ENCODE measurements at places on chromosomes 16 and 17.

DNA sequence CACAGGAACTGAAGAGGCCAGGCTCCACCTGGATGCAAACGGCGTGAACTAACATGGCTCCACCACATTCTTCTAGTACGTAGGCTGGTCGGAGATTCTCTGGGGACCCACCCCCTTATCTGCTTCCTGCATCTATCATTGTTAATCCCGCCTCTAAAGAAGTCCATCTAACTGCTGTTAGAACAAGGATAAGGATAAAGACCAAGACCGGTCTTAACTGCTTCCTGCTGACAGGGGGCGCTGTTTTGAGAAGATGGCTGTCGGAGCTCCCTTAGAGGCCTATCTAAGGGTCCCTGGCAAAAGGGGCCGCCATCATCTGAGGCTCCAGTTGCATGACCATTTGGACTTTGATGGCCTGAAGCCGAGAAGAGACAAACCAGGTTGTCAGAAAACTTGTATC, 25.8 kb upstream of the TNFSF12 start:
- peak; percentile 33 for DNase-seq

- no peak for DNase-seq
These were observed 2.4 kb upstream of the CCL3L1 start for GRCh38 chr17:36198831-36199465.

GRCh38 chr16:28136751-28137434, 73.4 kb upstream of the GSG1L start:
- DNase-seq, result no peak

GRCh38 chr17:28874750-28875149, 19.9 kb downstream of the ERAL1 start:
- DNase-seq, result no peak

DNA sequence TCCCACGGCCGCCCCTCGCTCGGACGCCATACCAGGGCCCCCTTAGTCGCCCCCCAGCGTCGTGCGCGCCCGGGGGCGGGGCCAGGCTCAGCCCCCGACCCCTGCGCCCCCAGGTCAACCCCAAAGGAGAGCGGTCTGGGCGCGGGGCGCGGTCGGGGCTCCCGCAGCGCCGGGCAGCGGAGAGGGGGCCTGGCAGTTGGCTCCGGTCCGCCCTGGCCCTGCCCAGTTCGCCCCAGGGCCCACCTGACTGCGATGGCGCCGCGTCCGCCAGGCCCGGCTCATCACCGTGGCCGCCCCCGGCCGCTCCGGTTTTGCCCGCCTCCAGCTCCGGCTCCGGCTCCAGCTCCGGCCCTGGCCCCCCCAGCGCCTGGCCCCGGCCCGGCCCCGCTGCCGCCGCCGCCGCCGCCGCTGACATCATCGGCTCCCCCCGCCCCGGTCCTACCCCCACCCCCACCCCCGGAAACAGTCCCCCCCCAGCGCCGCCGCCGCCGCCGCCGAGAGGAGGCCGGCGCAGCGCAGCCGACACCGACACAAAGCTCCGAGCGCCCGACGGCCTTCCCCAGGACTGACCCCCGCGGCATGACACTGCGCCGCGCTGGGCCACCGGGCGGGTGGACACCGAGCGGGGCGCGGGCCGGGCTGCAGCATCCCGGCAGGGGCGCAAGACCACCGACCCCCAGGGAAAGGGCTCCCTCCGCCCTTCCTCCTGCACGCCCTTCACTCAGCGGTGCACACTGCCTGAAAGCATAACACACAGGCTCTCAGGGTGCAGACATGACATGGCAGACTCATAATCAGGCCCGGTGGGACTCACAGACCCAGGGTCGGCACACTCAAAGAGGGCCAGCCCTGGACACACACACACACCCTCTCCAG, at the start of gene ZBTB4:
TSS of gene ZBTB4 (minus strand) at position 419 of the 876 bp plus-strand sequence. CDS start 12,830 bp downstream, outside the sequence.
- DNase-seq, result peak; percentile 85

DNA sequence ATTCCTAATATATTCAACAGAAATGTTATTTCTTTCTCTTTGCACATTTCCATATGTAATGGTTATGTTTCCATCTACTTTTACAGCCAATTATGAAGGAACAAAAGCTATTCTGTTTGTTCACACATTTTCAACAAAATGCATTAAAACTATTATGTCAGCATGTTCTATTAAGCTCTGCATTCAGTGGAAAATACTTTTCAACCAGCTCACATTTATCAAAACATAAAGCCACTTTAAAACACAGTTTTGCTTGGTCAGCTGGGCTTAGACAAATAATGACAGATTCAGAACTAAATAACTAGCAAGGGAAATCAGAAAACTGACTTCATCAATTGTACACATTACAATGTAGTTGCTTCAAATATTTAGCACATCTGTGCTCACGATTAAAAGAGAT, 6.9 kb downstream of the SALL1 start:
- DNase-seq, result no peak

DNA sequence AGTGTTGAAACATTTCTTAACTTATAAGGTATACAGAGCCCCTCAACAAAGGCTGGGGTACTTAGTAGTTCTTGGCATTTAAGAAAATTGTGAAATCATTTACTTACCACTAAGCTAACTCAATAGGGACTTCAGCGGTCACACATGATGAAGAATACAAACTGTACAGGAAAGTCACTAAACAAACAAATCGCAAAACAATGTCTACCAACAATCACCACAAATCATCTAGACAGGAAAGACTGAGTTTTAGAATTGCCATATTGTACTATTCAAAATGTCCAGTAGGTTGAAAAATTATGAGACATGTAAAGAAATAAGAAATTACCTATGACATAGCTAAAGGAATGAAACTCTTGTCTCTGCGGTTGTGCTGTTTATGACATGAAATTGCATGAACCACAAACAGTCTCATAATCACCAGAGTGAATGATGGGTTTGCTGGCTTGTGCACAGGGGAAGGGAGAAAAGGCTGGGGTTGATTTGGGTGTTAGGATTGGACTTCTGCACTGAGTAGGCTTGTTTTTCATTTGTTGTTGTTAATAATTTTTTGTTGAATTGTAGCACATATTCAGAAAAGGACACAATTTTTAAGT, 441.1 kb upstream of the MON1B start:
- DNase-seq, result no peak

DNA sequence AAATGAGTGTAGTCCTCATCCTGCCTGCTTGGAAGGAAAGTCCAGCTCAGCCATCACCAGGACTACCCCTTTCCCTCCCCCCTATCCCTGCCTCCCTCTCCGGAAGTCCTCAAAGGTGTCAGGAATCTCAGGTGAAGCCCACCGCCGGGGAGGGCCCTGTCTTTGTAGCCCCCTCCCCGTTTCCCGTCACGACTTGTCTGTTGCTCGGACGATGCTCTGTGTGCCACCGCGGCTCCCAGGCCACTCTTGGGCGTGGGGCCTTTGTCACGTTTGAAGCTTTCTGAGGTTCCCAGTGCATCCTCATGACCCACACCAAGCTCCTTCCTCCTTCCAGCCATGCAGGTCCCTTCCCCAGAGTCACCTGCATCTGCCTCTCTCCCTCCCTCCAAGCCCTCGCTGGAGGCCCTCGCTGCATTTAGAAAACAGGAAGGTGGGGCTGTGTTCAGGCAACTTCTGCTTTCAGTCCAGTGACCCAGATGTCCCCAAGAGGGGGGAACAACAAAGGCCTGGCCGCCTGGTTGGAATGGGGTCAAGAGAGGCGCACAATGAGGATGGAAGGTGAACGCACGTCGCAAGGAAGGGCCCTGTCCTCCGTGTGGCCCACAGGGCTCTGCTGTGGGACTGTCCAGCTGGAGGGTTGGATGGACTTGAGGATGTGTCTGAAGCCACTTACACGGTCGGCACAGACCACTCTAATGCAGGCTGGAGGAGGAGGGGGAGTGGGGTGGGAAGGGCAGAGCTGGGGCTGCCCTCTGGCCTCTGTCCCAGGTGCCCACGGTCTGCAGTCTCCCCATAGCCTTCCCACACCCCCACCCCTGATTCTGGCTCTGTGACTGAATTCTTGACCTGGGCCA, 59.9 kb downstream of the OR1D5 start:
- peak; percentile 69 for DNase-seq

DNA sequence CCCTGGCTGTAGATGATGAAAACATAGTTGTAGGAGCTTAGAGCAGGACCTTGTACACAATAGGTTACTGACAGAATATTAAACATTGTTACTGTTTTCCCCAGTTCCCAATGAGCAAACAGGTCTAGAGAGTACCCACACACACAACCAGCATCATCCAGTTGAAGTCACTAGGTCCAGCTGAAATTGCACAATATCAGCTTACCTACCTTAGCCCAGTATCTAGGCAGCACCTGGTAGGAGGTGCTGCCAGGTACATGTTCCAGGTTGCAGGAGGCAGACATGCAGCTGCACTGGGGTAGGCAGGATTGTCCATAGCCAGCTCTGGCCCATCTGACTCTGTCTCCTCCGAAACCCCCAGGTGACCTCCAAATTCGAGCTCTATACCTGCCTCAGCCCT, 1.5 kb upstream of the SYCE1L start:
- no peak for DNase-seq

DNA sequence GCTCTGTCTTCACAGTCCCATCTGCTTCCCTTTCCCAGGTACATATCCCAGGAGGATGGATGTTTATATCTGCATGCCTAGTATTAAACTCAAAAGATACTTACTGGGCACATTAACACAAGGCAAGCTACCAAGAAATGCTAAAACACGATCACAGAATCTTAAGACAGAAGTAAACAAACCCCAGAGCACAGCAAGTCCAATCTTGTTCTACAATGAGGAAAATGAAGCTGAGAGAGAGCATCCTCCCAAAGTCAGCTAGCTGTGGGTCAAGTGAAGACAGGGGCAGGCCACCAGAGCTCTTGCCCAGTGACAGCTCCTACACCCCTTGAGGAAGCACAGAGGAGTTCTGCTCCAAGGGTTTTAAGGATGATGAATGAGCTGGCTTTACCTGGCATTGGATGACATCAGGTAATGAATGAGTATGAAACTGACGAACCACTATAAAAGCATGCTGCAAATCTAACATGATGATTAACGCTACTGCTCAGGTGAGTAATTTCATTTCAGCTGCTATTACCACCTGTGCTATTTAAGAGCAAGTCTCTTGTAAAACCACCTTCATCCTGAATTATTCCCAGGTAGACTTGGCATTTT, 20.3 kb downstream of the XPO6 start:
- no peak for DNase-seq

- DNase-seq, result no peak
These were observed 83.3 kb downstream of the NOG start for GRCh38 chr17:56676810-56677209.

GRCh38 chr17:75517297-75517865, 1.1 kb downstream of the TSEN54 start:
- DNase-seq, result no peak

- no peak for DNase-seq
These were observed 197.3 kb downstream of the ANKFN1 start for GRCh38 chr17:56350592-56350991.

GRCh38 chr17:611202-611601, 103.4 kb downstream of the VPS53 start:
- DNase-seq, result no peak

GRCh38 chr16:48246066-48246465, 1.3 kb downstream of the ABCC11 start:
- DNase-seq, result no peak

GRCh38 chr16:22022151-22022550, 14.2 kb downstream of the MOSMO start:
- no peak for DNase-seq

- DNase-seq, result no peak
These were observed 7.1 kb upstream of the ASIC2 start for GRCh38 chr17:33300241-33300640.

GRCh38 chr16:2341456-2342447, 1.2 kb upstream of the ABCA3 start:
- no peak for DNase-seq

DNA sequence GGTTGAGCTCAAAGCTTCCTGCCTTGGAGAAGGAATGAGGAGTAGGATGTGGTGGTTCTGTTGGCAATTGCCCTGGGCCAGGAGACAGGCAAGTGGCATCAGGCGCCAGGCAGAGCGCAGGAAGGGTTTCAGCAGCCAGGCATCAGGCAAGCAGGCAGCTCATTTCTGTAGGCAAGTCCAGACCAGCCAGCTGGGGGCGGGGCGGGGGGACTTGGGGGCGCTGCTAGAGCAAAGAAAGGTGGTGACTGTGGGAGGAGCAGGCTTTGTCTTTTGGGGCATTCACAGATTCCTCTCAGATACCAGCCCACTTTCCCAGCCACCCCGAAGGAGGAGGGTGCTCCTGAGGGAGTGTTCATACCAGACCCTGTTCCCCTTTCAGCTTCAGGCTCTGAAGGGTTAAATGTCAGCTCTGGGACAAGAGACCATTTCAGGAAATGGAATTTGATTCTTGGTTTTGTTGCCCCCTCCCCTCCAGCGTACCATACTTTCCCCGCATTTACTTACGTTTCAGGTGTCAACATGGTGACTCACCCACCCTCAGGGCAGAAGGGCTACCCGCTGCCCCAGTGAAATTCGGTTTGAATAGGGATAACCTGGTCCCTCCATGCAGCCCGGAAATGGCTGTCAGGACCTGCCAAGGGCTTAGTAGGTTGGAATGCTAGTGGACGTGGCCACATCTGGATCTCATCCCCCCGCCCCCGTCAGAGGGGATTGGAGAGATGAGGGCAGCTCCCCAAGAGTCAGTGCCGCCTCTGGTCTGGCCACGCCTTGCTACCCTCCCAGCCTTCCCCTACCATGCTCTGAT, 13.2 kb downstream of the NGFR start:
- no peak for DNase-seq

GRCh38 chr17:7266784-7267183, 4.5 kb upstream of the CLDN7 start:
- DNase-seq, result no peak

GRCh38 chr16:27689711-27690110, 139.8 kb downstream of the KATNIP start:
- no peak for DNase-seq

- no peak for DNase-seq
These were observed 64.5 kb upstream of the NLK start for GRCh38 chr17:27977751-27978688.

DNA sequence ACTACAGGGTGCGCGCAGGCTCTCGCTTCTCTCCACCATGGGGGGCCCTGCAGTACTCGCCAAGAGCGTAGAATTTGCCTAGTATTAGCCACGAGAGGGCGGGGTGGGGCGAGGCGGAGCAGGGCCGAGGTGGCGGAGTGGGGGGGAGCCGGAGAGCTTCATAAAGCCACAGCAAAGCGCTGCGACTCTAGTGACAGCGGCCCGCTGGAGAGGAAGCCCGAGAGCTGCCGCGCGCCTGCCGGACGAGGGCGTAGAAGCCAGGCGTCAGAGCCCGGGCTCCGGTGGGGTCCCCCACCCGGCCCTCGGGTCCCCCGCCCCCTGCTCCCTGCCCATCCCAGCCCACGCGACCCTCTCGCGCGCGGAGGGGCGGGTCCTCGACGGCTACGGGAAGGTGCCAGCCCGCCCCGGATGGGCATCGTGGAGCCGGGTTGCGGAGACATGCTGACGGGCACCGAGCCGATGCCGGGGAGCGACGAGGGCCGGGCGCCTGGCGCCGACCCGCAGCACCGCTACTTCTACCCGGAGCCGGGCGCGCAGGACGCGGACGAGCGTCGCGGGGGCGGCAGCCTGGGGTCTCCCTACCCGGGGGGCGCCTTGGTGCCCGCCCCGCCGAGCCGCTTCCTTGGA, at the start of gene TBX21:
TSS of gene TBX21 (plus strand) at position 190 of the 627 bp plus-strand sequence. CDS start at position 409, 219 bp downstream.
- DNase-seq, result peak; percentile 92
